ENCODE measurements at places on chromosomes 2 and 18.

GRCh38 chr18:35497370-35498197 lies at the start of gene INO80C:
INO80C (minus strand) TSS chr18:35497960; CDS start chr18:35497874, 86 bp downstream.
- DNase-seq, result peak; percentile 98

- DNase-seq, result no peak
These were observed 1191.2 kb downstream of the CNTNAP5 start for GRCh38 chr2:125216321-125216720.

DNA sequence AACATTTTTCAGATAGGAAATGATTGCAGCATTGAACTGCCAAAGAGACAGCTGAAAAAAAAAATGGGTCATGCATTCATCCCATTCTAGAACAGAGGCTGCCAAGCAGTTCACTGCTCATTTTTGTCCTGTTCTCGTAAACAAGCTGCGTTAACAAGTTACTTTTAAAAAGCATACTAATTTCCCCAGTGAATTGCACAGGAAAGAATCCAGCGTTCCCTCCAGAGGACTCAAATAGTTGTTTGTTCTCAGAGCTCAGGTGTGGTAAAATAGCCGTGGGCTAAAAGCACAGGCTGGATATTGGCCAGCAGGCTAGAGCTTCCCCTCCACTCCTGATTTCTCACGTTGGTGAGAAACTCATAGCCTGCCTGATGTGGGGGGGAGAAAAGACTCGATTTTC lies 76.1 kb upstream of the AQP4 start:
- DNase-seq, result no peak

DNA sequence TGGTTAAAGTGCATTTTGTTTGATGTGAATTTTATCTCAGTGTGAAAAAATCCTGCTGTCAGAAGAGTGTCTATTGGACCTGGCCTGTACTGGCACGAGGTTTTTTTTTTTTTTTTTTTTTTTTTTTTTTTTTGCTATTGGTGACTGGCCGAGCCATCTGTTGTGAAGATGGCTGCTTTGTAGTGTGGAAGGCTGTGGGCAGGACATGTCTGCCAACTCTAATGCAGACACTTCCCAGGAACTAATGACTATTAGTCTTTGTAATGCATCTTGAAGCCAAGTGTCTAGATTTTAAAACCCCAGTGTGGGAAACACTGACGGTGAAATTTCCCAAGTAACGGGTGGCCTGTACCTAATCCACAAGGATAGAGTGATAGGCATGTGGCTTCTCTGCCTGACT lies 34.3 kb downstream of the ZAP70 start:
- DNase-seq, result peak; percentile 76

DNA sequence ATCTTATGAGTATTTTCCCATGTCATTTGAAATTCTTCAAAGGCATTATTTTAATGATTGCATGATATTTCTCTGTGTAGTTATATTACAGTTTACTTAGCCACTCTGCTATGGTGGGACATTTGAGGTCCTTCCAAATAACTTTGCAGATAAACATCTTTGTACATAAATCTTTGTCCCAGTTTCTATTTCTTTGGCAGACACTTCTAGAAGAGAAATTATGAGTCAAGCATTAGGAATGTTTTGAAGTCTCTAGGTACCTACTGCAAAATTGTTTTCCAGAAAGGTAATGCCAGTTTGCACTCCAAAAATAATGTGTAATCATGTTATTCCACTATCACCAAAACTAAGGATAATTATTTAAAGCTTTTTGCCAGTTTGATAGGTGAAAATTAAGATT lies 149.7 kb downstream of the EN1 start:
- DNase-seq, result no peak

DNA sequence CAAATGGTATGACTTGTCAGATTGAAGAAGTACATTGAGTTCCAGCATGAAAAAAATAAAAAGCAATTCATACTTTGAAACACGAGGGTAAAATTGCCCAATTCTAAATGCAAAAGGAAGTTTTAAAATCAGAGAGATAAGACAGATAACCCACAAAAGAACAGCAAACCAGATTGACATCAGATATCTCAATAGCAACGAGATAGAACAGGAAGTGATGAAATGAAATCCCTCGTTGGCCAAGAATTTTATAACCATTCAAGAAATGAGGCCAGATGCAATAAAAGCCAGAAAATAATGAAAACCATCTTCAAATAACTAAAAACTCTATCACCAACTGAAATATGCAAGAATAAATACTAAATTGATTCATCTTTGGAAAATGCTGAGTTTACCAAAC lies 172.8 kb downstream of the CD226 start:
- no peak for DNase-seq

GRCh38 chr2:150626934-150627411 lies 139.5 kb upstream of the RND3 start:
- DNase-seq, result no peak

DNA sequence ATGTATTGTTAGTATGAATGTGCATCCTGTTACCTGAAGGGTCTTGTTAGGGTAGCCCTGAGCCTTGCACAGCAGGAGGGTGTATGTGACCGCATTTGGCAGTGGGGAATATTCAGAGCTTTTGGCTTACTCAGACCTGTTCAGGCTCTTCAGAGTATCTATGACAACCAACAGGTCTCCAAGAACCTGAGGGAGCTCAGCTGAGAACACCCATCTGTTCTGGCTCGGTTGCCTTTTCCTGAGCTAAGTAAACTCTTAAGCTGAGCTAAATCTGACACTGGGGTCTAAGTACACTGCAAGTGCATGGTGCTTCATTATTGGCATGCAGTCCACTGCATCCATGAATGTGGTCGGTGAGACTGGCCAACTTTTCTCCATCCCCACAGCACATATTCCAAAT lies 92.4 kb upstream of the CHST9 start:
- peak; percentile 77 for DNase-seq

- DNase-seq, result no peak
These were observed 24.3 kb downstream of the MRPS9 start for GRCh38 chr2:105062158-105062557.

DNA sequence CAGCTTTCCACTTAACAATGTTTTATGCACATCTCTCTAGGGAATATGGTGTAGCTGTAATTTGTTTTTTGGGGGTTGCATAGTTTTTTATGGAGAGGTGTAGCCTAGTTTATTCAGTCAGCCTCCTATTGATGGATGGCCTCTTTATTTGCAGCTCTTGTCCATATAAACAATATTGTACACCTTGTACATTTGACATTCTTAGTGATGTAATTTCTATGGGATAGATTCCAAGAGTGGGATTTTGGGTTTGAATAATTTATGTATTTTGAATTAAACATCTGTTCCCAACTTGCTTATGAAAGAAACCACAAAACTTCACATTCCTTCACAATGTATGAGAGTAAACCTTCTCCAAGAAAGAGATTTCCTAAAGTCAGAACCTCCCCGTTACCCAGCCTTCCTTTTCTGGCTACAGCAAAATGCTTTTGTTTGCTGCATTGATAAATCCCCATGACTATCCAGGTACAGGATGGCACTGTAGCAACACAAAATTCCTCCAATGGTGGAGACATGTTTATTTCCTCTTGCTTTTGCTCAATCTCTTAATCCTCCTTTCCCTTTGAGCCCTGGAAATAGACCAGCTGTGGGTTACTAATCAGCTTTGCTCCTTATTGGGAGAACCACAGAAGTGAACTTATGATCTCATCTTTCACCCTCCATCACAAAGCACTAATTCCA lies 58.4 kb upstream of the GALR1 start:
- DNase-seq, result no peak

GRCh38 chr2:51629406-51629805 lies 597.5 kb upstream of the NRXN1 start:
- no peak for DNase-seq

DNA sequence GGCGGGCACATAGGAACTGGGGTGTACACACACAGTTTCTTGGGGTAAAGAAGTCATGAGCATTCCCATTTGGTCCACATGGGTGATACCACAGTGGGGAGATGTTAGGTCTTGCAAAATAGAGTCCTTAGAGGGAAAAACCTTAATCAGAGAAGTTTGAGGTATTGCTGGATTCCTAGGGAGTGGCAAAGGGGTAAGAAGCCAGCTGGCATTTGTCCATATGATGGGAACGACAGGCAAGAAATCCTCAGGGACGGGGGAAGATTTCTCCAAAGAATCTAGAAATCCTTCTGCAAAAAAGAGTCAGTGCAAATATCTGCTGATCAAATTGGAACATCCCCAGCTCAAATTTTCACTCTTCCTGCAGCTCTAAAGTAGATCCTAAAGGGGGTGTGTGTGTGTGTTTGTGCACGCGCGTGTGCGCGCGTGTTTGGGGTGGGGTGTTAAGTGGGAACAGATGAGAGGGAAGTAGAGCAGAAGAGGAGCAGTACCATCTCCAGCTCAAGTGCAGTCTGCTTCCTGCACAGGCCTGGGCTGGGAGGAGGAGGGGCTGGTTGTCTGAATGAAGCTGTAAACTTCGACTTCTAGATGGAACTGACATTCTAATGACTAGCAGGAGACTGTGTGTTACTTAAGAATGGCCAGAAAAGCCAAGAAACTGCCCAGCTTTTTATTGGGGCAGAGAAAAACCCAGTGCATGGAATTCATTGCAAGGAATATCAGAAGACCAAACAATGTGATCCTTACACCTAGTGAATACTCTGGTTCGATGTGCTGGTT lies 168.0 kb downstream of the SPP2 start:
- DNase-seq, result peak; percentile 50

GRCh38 chr2:165562233-165562632 lies 92.7 kb downstream of the CSRNP3 start:
- no peak for DNase-seq

- DNase-seq, result peak; percentile 53
These were observed 905.1 kb downstream of the NRXN1 start for GRCh38 chr2:50126845-50127244.

DNA sequence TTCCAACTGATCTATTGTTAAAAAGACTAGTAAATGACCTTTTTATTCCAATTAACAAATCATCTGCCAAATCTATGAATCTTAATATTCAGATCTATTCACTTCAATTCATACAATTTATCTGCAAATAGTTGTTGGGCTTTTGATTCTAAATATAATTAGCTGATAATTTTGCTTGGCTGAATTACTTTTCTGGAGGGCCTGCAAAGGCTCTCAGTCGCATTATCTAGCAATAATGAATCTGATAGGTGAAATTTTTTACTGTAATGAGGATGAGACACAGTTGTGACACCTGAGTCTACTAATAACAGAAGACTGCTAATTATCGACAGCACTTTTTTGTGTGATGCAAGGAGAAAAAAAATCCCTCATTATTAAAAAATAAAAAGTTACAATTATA lies 565.1 kb downstream of the ZEB2 start:
- DNase-seq, result no peak

Measured in NCI-H2171 treated with DMSO at 0.1 percent for 48 hours (cell line).